ENCODE measurements at places on chromosomes 12 and 14. TPM values are rescaled to one million over a fixed set of nuclear protein-coding genes. Genes with fewer than 3 reads are reported as not detected.

- H3K36me3 ChIP-seq = no peaks in the 10 kb centered on the region
- peaks cover 51% of the 10 kb centered on the region for H3K27me3 ChIP-seq
- no peak overlapping the region for H3K4me3 ChIP-seq
- no peak overlapping the region for H3K27ac ChIP-seq
- no peak for DNase-seq
Measured at GRCh38 chr12:71448150-71448581, 8.6 kb downstream of the LGR5 start.

- H3K27me3 ChIP-seq = no peaks in the 10 kb centered on the region
- DNase-seq = no peak
- no peak overlapping the region for H3K4me3 ChIP-seq
- H3K36me3 ChIP-seq = peaks cover 12% of the 10 kb centered on the region
- H3K27ac ChIP-seq = no peak overlapping the region
Measured at GRCh38 chr14:50741567-50741966, 73.5 kb upstream of the SAV1 start.

Gene GNPTAB
- total RNA-seq = 41.2 TPM

Gene TSPAN8
- total RNA-seq = not detected

GRCh38 chr12:103908877-103909276 lies 21.3 kb upstream of the HSP90B1 start:
- no peak for DNase-seq
- H3K36me3 ChIP-seq = no peaks in the 10 kb centered on the region
- peaks cover 18% of the 10 kb centered on the region for H3K4me1 ChIP-seq
- peak overlapping the region; percentile 76 for H3K27ac ChIP-seq

Gene DNAAF2
- 34.0 TPM for total RNA-seq

Gene FIGNL2
- total RNA-seq = 0.76 TPM

- no peak overlapping the region for H3K27ac ChIP-seq
- H3K4me3 ChIP-seq = no peak overlapping the region
- peaks cover 2% of the 10 kb centered on the region for H3K4me1 ChIP-seq
- DNase-seq = no peak
Measured at GRCh38 chr12:51932218-51933076, 19.1 kb upstream of the ACVR1B start.

- H3K36me3 ChIP-seq = no peaks in the 10 kb centered on the region
- peaks cover 6% of the 10 kb centered on the region for H3K4me1 ChIP-seq
- no peaks in the 10 kb centered on the region for H3K27me3 ChIP-seq
- H3K27ac ChIP-seq = no peak overlapping the region
Measured at GRCh38 chr12:24742378-24742777, 206.5 kb downstream of the BCAT1 start.

- peak overlapping the region; percentile 82 for H3K27ac ChIP-seq
- no peaks in the 10 kb centered on the region for H3K27me3 ChIP-seq
- DNase-seq = no peak
- H3K36me3 ChIP-seq = no peaks in the 10 kb centered on the region
Measured at GRCh38 chr12:118304093-118304492, 68.6 kb downstream of the TAOK3 start.

GRCh38 chr14:63436286-63437098 lies 106.7 kb downstream of the PPP2R5E start:
- no peaks in the 10 kb centered on the region for H3K27me3 ChIP-seq
- H3K36me3 ChIP-seq = peaks cover 2% of the 10 kb centered on the region
- peak overlapping the region; percentile 84 for H3K27ac ChIP-seq
- peaks cover 66% of the 10 kb centered on the region for H3K4me1 ChIP-seq
- H3K4me3 ChIP-seq = no peak overlapping the region

DNA sequence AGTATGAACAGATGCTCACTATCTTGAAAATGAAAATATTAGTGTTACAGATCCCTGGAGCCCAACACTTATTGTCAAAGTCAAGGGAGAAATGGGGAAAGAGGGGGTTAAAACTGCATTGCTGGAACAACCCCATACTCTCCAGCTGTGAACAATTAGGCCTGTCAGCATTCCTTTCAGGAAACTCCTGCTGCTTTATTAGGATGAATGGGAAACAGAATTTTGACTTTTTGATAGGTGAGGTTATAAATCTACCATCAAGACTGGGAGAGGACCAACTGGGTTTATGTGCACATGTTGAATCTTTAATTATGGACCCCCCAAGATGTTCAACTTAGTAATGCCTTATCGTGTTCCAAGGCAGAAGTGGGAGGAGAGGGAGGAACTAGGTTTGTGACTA lies 85.0 kb downstream of the TMTC1 start:
- no peak overlapping the region for H3K27ac ChIP-seq
- H3K36me3 ChIP-seq = no peaks in the 10 kb centered on the region
- DNase-seq = no peak
- H3K4me1 ChIP-seq = no peaks in the 10 kb centered on the region

Data from T-helper 17 cell (primary cell).